ENCODE measurements at places on chromosomes 16 and 17.
A peak's percentile ranks its signal among the peaks of the same experiment; 100 is the strongest.

- DNase-seq = no peak
Measured at GRCh38 chr16:78147911-78148401, 48.5 kb downstream of the WWOX start.

GRCh38 chr16:89047331-89048089 lies 46.1 kb upstream of the ACSF3 start:
- no peak for DNase-seq

DNA sequence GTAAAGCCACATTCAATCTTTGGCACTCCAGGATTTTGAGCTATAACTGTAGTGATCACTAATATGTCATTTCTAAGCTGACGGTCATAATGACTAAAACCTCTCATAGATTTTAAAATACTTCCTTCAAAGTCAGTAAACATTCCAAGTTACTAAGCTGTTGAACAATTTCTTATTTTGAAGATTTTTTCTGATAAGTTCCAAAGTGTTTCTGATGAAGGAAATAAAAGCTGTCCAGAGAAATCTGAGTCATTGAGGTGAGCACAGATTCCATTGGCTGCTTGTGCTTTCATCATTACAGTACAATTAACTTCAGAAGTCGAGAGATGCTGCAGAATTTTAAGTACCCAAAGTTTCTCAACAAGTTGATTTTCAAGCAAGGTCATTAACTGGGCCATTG lies 23.9 kb downstream of the NLRC5 start:
- DNase-seq = no peak

- peak; percentile 32 for DNase-seq
Measured at GRCh38 chr17:45705123-45706009, 78.8 kb upstream of the CRHR1 start.

GRCh38 chr16:59596693-59597092 lies 862.6 kb upstream of the GOT2 start:
- DNase-seq = no peak

- peak; percentile 36 for DNase-seq
Measured at GRCh38 chr16:86628614-86629013, 50.3 kb downstream of the FOXL1 start.

- no peak for DNase-seq
Measured at GRCh38 chr17:48290378-48290777, 139.6 kb downstream of the SKAP1 start.

GRCh38 chr16:4486126-4486893 lies 10.1 kb downstream of the HMOX2 start:
- no peak for DNase-seq

DNA sequence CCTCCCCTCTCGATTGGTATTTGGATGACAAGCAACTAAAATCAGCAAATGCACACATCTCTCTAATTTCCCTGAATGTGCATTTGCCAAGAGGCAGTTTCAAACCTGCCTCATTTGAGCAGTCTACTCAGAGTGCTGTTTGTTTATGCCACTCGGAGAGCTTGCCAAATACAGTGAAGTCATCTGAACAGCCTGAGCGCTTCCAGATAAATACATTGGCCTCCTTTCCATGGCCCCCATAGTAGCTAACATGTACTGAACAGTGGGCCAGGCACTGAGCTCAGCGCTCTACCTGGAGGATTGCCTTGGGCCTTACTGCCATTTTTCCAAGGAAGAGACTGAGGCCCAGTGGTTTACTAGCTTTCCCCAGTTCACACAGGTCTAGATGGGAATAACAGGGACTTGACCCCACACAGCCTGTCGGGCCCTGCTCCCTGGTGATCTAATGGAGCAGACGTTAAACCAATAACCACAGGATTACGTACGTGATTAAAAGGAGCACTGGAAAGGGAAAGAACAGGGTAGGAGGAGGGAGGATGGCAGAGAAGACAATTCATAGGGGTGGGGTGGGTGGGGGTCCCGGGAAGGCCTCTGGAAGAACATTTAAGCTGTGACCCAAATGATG lies 18.7 kb upstream of the ANKRD40CL start:
- peak; percentile 42 for DNase-seq

DNA sequence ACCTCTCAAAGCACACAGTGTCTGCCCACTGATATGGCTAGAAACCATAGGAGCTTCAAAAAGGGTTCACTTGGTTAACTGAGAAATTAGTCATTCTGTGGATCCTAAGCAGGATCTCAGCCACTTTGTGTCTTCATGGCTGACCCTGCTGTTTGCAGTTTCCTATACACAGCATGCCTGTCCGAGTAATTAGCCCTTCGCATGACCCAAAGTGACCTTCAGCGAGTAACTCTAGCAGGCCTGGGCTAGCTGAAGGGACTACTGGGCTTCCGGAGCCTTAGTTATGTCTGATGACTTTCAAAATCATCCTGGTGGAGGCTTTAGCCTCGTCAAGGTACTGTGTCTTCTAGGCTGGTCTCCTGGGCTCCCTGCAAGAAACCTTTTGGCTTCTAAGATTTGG lies 28.9 kb upstream of the FBXW10B start:
- DNase-seq = no peak

Data from hepatic stellate cell (primary cell).